ENCODE measurements at places on chromosomes 1 and 21. TPM values are rescaled to one million over a fixed set of nuclear protein-coding genes. Genes with fewer than 3 reads are reported as not detected.

The DNAJB4 gene
- 169 TPM for total RNA-seq

The KRTAP12-2 gene
- total RNA-seq, result not detected

The BLACAT1 gene
- not detected for total RNA-seq

The IL22RA1 gene
- total RNA-seq, result not detected

The SPATA6 gene
- 3.9 TPM for total RNA-seq

The RCAN3 gene
- 3.0 TPM for total RNA-seq

The F13B gene
- total RNA-seq, result not detected

The GNG4 gene
- total RNA-seq, result 0.83 TPM

The SPRR5 gene
- total RNA-seq, result not detected

The TNFSF4 gene
- 19.4 TPM for total RNA-seq

The HPCA gene
- not detected for total RNA-seq

The F5 gene
- total RNA-seq, result under 0.01 TPM

The NECTIN4 gene
- 1.8 TPM for total RNA-seq

The C1orf185 gene
- total RNA-seq, result not detected

The ETV3L gene
- not detected for total RNA-seq

The VSIG8 gene
- total RNA-seq, result not detected

The IGSF9 gene
- not detected for total RNA-seq

The PTGER3 gene
- under 0.01 TPM for total RNA-seq

The C8B gene
- not detected for total RNA-seq

The TAS1R1 gene
- not detected for total RNA-seq

The CELA3B gene
- not detected for total RNA-seq

The CLCA4 gene
- not detected for total RNA-seq

The ITGB2 gene
- total RNA-seq, result not detected

The C1orf87 gene
- not detected for total RNA-seq

The SLAMF7 gene
- not detected for total RNA-seq

The GBP7 gene
- total RNA-seq, result not detected

The LAD1 gene
- not detected for total RNA-seq

The BNIPL gene
- total RNA-seq, result 0.30 TPM

The SPATA45 gene
- total RNA-seq, result not detected

The FCRL5 gene
- not detected for total RNA-seq

The C1orf105 gene
- not detected for total RNA-seq

The UBE2U gene
- not detected for total RNA-seq

The RAB25 gene
- total RNA-seq, result not detected

The GJA4 gene
- total RNA-seq, result 0.09 TPM

The TMEM54 gene
- 37.3 TPM for total RNA-seq

The LCE1F gene
- total RNA-seq, result not detected

The AGRN gene
- 96.2 TPM for total RNA-seq

The ANGPTL1 gene
- total RNA-seq, result 4.8 TPM

The CNKSR1 gene
- total RNA-seq, result 0.30 TPM

The NIBAN1 gene
- total RNA-seq, result 59.1 TPM

The OLIG2 gene
- total RNA-seq, result not detected

The S100B gene
- total RNA-seq, result not detected

The DCST1 gene
- not detected for total RNA-seq

The TRAF3IP3 gene
- not detected for total RNA-seq

The C1orf122 gene
- total RNA-seq, result 22.6 TPM

The CYP4A22 gene
- not detected for total RNA-seq

The RHOU gene
- total RNA-seq, result 2.8 TPM

The PTGFR gene
- 34.0 TPM for total RNA-seq

The OR2W3 gene
- not detected for total RNA-seq

The SLC19A2 gene
- 19.3 TPM for total RNA-seq

The KRTAP13-2 gene
- not detected for total RNA-seq

Measured in smooth muscle cell of the umbilical artery (primary cell).